ENCODE measurements at places on chromosomes 5 and 9.
A peak's percentile ranks its signal among the peaks of the same experiment; 100 is the strongest.

DNA sequence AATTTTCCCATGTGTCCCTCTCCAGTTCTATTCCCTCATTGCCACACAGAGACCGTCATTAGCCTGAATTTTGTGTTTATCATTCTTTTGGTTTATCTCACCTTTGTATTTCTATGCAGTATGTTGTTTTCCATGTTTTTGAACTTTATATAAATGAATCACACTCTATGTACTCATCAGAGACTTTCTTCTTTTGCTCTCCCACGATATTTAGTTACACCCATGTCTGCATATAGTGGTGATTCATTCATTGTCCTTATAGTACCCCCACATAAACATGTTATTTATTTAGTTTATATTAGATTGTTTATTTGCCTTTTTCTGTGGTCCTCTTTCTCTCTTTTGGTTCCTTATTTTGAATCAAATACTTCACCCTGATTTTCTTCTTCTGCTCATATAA is 199.7 kb downstream of the FSTL4 start:
- no peak for DNase-seq

DNA sequence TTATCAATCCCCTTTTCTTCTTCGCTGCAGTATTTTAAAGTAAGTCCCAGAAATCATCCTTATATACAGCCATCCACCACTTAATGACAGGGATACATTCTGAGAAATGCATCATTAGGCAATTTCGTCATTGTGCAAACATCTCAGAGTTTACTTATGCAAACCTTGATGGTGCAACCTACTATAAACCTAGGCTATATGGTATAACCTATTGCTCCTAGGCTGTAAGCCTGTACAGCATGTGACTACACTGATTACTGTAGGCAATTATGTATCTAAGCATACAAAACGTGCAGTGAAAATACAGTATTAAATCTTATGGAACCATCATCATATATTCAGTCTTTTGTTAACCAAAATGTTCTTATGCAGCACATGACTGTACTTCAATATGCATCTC is 36.8 kb downstream of the SAXO1 start:
- DNase-seq: no peak

DNA sequence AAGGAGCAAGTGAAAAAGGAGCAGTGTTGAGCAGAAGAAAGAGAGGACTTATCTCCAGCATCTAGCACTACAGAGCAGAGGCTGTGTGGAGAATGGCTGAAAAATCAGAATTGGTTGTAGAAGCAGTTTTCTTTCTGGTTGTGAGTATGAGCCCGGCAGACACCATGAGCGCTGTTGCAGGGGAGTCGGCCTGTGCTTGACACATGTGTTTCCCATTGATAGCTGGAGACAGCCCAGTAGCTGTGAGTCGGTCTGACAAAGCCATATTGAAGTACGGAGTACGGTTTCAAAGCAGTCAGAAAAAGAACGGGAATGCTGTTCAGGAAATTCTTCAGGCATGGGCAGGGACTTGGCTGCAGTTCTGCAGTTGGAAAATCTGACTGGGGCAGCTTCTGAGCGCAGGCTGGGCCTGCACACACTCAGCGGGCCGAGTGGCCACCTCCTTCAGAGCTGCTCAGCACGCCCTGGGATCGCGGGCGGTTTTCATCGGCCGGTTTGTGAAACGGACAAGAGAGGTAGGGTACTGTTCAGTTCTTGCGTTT is at the start of gene SGCD:
Gene SGCD, plus strand, starts transcription at position 447 of the 542 bp plus-strand sequence.
- peak; percentile 57 for DNase-seq

DNA sequence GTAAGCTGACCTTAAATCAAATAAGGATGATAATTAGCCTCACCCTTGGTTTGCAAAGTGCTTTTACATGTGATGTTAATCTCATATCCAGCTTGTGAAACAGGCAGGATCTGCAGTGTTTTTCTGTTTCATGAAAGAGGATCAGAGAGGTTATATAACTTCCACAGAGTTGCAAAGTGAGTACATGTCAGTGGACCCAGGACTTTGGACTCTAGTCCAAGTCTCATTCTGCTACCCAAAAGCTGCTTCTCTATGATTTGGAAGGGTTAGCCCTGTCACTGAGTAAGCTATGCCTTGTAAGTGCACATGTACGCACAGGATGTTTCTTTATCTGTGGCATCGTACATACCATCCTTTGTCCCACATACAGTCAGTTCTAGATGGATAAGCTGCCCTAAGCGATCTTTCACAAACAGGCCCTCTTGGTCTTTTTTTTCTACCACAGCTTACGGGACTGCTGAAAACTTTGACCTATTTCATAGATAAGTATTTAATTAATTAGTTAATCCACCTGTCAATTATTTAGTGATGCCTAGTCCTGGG is 322.9 kb downstream of the TMEM38B start:
- no peak for DNase-seq

DNA sequence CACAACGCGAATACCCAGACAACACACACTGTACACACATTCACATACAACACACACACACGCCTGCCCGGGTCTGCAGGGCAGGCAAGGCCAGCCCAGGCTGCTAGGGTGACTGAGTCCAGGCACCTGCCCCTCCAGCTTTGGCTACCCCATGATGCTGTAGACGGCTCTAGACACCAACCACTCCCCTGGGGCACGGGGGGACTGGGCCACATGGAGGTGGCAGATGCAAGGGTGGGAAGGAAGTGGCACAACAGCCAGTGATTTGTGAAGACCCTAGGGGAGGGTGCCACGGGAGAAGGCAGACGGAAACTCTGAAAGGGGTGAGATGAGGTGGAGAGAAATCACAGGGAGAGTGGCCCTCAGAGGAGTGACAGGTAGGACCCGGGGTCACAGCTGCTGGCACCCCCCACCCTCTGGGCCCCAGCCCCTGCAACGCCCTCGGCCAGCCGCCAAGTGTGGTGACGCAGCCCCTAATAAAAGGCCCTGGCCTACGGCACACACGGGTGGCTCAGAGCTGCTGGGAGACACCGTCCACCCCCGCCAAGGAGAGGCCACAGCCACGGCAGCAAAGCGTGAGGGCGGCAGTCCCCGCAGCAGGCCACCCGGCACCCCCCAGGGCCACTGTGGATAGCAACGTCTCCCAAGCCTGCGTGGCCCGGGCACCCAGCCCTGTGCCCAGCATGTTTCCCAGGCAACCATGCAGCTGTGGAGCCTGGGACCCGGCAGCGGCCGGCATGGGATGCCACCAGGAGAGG is 6.6 kb upstream of the CCDC187 start:
- no peak for DNase-seq

DNA sequence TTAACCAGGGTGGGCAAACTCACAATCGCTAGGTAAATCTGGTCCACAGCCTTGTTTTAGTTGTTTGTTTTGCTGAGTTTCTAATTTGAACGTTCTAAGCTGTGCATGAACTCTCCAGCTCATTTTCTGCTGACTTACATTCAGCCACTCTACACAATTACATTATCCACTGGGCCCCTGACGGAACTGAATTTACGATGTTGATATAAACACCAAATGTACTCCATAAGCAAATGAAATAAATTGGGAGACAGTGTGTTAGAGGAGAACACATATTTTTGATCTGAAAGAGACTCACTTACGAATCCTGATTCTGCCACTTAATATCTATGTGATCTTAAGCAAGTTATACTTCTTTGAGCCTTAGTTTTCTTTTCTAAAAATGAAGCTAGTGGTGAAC is 393.4 kb downstream of the ZNF608 start:
- no peak for DNase-seq

DNA sequence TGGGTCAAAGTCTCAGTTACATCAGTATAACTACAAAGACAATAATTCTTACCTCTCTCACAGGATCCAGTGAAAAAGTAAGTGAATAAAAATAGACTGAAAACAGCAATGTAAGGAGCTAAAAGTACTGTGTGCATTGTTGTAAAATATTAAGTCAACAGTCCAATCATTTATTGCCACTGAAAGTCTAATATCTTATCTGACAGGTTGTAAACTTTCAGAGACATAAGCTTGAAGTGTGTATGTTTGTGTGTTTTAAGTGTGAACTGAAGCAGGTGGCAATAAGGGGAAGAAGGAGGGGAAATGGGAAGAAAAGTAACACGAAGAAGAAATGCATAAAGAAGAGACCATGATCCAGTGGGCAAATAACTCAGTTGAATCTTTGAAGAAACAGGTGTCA is 229.7 kb upstream of the TAS2R1 start:
- DNase-seq: no peak
